ENCODE measurements at places on chromosomes 2 and 18. TPM values are rescaled to one million over a fixed set of nuclear protein-coding genes. Genes with fewer than 3 reads are reported as not detected.

UGT1A4 gene
- not detected for total RNA-seq

TRABD2A gene
- total RNA-seq: 3.0 TPM

DNA sequence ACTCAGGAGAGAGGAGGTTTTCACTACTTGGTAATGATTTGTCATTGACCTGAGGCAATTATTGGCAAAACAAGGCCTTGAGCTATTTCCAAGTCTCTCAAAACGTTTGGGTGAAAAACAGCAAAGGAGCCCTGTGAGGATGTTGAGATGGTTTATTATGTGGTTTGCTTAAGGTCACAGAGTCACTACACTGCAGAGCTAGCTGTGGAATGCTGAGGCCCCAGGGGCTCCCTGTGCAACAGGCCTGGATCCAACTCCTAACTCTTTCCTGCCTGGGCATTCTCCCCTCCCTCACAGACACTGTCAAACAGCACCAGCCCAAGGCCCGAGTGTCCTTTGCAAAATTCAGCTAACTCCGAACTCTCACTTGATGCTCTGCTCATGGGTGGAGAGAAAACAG is 754.6 kb upstream of the SOX11 start:
- DNase-seq: no peak

DNA sequence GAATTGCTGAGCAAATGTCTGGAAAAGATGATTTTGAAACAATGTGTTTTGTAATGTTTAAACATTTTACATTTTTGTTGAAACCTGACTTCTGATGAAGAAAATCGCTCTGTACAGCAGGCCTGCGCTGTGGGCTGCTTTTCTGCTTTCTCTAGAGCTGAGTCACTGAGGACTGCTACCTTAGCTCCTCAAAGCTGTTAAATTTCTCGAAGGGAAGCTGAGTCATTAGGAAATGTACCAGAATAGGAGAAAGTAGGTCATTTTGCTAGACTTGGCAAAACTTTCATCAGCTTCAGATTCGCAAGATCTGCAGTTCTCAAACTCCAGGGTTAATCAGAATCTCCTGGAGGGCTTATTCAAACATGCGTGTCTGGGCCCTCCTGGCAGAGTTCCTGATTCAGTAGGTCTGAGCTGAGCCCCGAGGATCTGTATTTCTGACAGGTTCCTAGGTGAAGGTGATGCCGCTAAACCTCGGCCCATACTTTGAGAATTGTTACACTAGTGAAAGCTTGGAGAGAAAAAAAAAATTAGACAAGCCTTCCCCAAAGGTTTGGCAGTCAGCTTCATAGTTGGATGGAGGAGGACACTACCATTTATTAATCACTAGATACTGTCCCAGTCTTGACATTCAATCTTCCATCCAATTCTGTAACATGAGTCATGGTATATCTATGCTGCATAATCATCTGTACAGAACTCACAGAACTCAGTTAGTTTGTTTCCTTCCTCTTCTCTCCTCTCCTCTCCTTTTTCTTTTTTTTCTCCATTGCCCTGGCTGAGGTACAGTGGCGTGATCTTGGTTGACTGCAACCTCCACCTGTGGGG is 297.6 kb downstream of the PARD3B start:
- peak; percentile 47 for DNase-seq

- DNase-seq: peak; percentile 37
Observed at GRCh38 chr2:30666266-30666874, 140.9 kb downstream of the CAPN13 start.

DNA sequence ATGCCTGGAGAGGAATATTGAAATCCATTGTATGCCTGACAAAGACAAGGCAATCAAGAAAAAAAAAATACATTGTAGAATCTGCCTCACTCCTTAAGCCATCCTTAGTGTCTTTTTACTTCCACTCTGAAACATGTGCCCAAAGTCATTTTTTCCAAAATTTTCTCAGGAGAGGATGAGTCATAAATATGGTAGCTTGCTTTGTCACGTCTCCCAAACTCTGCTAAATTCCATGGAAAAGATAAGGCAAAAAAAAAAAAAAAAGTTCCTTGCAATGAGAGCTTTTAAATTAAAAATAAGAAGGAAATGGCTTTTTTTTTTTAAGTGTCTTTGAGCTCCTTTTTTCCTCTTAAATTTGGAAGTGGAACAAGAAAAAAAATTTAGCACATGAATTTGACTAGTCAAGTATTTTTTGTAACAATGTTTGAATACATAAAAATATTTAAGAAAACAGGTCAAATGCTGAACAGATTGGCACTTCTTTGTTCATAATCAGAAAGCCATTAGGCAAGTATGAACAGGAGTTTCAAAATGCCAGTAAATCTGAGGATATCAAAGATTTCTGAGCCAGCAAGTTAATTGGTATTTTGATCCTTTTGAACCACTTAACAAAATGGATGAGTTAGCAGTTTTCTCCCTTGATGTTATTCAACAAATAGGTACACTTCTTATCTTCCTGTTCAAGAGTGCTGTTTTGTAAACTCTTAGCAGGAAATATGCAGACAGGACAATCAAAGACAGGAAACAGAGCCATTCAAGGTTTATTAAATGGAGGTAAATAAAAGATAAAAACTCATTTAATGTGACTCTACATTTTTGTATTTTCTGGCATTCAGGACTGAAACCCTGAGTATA is 247.3 kb upstream of the SP5 start:
- no peak for DNase-seq

DNA sequence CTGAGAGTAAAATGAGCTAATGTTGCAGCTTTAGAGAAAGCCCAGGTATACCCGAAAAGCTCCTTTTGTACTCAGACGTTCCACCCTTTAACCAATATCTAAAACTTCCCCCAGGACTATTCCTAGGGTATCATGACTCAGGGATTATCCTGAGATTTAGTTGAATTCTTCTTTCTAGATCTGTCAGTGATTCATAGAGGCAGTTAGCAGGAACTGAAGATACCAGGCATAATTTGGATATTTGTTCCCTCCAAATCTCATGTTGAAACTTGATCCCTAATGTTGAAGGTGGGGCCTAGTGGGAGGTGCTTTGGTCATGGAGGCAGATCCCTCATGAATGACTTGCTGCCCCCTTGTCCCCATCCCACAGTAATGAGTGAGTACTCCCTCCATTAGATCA is 161.2 kb upstream of the LRP1B start:
- DNase-seq: no peak

- DNase-seq: no peak
Observed at GRCh38 chr2:225122583-225123486, 80.6 kb upstream of the DOCK10 start.
